ENCODE measurements at places on chromosomes 6 and 20.

- DNase-seq, result no peak
These were observed 4.8 kb upstream of the SDCBP2 start for GRCh38 chr20:1333462-1334369.

- DNase-seq, result no peak
These were observed 760.6 kb upstream of the CHD6 start for GRCh38 chr20:42378826-42379225.

- no peak for DNase-seq
These were observed 35.9 kb upstream of the MYLIP start for GRCh38 chr6:16092990-16093389.

GRCh38 chr6:25175196-25175595 lies 104.0 kb upstream of the CARMIL1 start:
- DNase-seq, result no peak

DNA sequence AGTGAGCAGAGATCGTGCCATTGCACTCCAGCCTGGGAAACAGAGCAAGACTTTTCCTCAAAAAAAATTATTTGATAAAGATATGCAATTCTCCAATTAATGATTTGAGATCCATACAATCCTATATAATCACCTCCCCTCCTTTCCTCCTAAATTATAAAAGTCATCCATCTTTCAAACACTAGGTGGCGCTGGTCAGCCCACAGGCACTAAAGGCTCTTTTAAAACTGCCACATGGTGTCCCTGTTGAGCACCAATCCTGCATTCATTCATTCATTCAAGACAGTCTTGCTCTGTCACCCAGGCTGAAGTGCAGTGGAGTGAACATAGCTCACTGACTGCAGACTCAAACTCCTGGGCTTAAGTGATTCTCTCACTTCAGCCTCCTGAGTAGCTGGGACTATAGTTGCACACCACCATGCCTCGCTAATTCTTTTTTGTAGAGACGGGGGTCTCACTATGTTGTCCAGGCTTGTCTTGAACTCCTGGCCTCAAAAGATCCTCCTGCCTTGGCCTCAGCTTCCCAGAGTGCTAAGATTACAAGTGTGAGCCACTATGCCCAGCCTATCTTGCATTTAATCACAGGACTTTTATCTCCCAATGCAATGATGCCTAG lies 58.7 kb upstream of the SLC2A12 start:
- peak; percentile 37 for DNase-seq

DNA sequence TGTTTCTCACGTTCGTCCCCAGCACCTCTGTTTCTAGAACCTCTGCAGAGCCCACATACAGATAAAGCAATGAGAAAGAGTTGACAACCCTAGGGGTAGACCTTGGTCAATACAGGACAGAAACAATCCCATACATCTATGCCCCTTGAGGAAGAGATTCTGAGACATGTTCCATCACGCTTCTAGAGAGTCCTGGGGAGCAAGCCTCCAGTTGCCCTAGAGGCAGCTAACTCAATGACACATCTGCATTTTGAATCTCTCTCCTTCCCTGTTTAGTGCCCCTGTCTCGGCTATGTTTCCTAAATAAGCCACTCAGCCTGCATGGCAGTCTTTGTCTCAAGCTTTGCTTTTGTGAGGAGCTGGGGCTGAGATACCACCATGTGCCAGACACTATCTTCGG lies 435.3 kb downstream of the CD83 start:
- no peak for DNase-seq

DNA sequence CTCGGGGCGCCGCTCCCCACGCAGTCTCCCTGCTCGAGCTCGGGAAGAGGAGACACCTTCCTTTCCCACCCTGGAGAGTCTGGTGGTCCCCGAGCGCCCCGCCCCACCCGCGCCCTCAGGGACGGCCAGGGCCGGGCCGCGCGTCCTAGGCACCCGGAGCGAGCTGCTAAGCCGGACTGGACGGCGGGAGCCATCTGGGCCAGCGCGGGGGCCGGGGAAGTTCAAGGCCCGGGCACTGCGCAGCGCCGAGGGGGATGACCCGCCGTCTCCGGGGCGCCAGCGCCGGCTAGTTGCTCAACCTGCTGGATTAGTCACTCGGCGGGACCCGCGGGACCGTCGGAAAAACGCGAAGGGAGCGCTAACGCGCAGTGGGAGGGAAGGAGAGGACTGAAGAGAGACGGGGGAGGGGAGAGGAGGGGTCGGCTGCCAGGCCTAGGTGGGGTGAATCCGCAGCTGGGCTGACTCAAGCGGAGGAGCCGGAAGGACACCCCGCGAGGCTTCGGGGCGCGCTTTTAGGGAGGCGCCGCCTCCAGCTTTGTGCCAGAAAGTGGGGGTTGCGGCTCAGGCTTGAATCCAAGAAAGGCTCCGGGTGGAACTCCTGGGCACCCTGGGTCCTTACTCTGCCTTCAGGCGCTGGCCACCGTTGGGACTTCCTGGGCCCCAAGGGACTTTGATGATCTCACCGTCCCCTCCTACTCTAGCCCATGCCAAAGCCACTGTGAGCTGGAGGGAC lies 75.7 kb upstream of the FOXP4 start:
- peak; percentile 44 for DNase-seq

DNA sequence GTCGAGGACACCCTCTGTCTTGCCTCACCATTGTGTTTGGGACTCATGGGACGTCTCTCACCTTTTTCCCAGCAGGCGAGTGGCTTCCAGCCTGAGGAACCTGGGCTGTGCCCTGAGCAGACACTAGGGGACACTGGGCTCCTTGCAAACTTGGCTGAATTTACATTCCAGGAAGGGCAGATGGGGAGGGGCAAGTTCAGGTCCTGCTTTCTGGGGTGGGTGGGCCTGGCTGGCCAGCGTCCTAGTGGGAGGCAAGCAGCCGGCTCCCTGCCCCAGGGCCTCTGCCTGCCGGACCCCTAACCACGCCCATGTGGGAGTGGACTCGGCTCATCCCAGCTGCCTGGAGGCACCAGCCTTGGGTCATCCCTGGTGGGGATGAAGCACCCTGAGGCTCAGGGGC lies 48.2 kb upstream of the MLN start:
- no peak for DNase-seq

DNA sequence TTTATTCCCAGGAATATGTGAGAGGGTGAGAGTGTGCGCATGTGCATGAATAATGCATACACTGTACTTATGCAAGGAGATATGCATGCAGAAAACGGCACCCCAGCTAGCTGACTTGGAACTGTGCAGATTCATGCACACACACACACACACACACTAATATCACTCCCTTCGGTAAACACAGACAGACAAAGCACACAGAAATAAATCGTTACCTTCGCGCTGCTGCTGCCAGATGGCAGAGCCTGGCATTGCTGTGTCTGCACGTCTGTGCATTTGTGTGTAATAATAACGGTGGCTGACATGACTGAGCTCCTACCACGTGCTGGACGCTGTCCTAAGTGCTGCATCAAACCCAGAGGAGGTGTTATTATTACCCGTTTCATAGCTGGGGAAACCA lies 36.8 kb downstream of the PREX1 start:
- no peak for DNase-seq

GRCh38 chr6:31407699-31408098 lies 4.3 kb downstream of the MICA start:
- DNase-seq, result no peak

DNA sequence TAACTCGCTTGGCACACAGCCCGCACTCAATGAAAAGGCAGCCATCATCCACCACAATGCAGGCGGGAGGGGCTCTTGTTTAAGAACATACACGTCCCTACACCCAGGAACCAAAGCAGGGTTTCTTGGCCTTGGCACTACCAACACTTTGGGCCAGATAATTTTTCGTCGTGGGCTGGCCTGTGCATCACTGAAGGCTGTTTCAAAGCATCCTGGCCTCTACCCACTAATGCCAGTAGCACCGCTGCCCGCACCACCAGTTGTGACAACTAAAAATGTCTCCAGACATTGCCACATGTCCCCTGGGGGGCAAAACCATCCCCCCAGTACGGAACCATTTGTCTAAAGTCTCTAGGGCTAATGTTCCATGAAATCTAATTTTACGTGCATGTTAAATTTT lies 13.0 kb downstream of the UQCC2 start:
- no peak for DNase-seq

DNA sequence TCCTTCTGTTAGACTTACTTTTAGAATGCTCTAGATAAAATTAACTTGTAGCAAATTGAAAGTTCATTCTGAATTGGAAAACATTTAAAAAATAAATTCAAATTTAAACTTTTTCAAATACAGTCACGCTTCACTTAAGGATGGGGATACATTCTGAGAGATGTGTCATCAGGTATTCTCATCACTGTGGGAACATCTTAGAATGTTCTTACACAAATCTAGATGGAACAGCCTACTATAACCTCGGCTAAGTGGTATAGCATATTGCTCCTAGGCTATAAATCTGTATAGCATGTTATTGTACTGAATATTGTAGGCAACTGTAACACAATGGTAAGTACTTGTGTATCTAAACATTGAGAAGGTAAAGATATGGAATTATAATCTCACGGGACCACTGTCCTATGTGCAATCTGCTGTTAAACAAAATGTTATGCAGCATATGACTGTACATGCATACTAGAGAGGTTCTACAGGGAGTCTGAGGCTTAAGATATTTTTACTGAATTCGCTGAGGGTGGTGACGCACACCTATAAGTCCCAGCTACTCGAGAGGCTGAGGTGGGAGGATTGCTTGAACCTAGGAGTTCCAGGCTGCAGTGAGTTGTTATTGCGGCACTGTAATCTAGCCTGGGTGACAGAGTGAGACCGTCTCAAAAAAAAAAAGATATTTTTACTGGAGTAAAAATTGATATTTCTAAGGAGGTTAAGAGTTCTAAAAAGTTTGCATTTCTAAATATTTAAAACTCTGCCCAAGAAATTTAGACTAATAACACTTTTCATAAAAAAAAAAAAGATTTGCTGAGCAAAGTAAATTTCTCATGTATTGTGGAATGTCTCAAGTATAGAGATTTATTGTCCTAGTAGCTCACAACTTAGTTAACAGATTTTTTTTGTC lies 87.3 kb upstream of the TULP1 start:
- no peak for DNase-seq

DNA sequence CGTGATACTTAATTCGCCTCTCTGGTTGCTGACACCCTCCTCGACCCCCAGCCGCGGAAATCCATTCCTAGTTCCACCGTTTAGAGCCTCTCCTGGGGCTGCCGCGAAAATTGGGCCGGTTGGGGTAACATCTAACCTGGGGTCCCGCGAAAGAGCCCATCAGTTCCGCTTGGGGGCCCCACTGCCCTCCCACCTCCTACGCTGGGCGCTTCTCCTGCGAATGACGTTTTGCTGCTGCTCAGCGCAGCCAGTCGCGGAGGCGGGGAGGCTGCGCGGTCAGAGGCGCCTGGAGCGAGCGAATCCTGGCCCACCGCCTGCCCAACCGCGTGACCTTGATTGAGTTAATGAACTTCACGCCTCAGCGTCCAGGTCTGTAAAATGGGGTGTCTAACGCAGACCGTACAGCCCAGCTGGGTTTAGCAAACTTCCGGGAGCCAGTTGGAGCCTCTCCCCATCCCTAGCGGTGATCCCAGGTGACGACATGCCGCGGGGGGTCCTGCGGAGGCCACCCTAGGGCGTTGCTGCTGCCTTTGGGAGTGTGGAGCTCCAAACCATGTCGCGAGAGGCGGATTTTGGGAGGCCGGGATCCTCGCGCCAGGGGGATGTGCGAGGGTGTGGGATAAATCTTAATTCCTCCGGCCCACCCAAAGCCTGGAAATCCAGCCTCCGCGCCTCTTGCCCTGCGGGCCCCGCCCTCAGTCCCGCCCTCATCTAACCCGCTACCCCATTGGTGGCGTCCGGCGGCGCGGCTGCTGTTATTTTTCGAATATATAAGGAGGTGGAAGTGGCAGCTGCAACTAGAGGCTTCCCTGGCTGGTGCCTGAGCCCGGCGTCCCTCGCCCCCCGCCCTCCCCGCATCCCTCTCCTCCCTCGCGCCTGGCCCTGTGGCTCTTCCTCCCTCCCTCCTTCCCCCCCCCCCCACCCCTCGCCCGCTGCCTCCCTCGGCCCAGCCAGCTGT lies at the start of gene CDC25B:
Gene CDC25B, plus strand, starts transcription at position 800 of the 958 bp plus-strand sequence. CDS start 222 bp downstream, outside the sequence.
- peak; percentile 96 for DNase-seq

DNA sequence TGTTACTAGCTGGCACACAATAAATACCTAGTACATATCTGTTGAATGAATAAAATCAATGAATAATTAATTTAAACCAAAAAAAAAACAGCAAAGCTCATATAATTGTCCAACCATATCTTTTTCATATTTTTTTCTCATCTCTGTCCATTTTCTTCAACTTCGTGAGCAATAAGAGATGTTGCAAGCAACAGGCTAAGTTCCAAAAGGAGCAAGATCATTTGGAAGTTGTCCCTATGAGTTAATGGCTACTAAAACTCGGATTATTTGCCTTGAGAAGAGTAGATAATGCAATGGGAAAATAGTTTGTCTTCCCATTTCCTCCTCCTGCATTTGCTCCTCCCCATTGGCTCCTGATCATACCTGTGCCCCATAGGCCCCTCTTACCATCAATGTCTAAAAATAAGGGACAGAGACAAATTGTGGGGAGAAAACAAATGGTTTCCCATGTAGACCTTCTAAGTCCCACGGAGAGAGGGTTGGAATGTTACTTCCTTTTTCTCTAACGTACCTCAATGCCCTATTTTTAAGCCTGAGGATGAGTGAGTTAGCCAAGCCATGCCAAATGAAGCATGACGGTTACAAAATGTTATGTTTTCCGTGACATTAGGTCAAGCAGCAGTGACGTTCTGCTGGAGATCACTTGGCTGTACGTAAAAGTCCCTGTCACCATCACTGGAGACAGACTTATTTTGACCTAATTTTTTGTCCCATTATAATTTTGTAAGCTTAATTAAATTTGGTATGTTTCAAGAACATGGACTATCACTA lies 217.3 kb upstream of the PREP start:
- no peak for DNase-seq

GRCh38 chr6:53440336-53440945 lies 91.7 kb upstream of the ELOVL5 start:
- no peak for DNase-seq

GRCh38 chr6:30127238-30128093 lies 8.5 kb upstream of the TRIM40 start:
- DNase-seq, result no peak

GRCh38 chr6:109186012-109186411 lies 90.7 kb downstream of the CEP57L1 start:
- no peak for DNase-seq

- no peak for DNase-seq
These were observed 181.9 kb downstream of the HDGFL1 start for GRCh38 chr6:22751223-22751622.

DNA sequence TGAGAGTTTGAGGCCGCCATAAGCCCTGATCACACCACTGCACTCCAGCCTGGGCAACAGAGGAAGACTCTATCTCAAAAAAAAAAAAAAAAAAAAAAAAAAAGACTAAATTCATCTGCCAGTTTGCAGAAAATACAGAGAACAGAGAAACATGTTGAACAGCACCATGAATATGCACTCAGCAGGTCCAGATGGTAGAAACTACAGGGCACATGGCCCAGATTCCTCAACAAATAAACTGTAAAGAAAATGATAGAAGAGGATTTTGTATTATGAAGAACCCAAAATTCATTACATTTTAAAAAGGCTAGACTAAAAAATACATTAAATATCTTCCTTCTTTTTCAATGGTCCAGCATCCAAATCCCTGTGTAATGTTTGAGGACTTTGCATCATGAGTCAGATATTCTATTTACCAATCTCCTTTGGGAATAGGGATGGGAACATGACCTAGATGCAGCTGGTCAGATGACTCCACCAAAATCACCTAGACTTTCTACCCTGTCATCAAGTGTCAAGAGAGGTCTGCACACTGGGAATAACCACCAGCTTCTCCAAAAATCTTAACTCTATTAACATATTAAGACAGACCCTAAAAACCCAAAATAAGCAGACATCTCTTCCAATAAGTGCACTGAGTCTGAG lies 189.1 kb upstream of the TCF21 start:
- no peak for DNase-seq

Measured in stimulated activated CD4-positive, alpha-beta T cell treated with anti-CD3 and anti-CD28 coated beads, Interleukin-15, amount 100 ng/mL, for 24 hours (primary cell).